Osteoblast (primary cell): ENCODE measurements at places on chromosomes 11 and 22. TPM values are rescaled to one million over a fixed set of nuclear protein-coding genes. Genes with fewer than 3 reads are reported as not detected.

The KRTAP5-2 gene
- not detected in 2 replicates for total RNA-seq

The KCNK4 gene
- 0.29 and 0.36 TPM in 2 replicates for total RNA-seq

The ADAMTS8 gene
- total RNA-seq = under 0.01 TPM in 1 of 2 replicates, not detected in the other

The C22orf31 gene
- total RNA-seq = not detected in 2 replicates

The ASPHD2 gene
- 3.2 and 6.2 TPM in 2 replicates for total RNA-seq

The CREB3L1 gene
- 30.1 and 33.3 TPM in 2 replicates for total RNA-seq

The ELFN2 gene
- under 0.01 and 0.29 TPM in 2 replicates for total RNA-seq

The SOX6 gene
- 3.2 and 3.3 TPM in 2 replicates for total RNA-seq

The ARHGEF17 gene
- 50.1 and 67.0 TPM in 2 replicates for total RNA-seq

DNA sequence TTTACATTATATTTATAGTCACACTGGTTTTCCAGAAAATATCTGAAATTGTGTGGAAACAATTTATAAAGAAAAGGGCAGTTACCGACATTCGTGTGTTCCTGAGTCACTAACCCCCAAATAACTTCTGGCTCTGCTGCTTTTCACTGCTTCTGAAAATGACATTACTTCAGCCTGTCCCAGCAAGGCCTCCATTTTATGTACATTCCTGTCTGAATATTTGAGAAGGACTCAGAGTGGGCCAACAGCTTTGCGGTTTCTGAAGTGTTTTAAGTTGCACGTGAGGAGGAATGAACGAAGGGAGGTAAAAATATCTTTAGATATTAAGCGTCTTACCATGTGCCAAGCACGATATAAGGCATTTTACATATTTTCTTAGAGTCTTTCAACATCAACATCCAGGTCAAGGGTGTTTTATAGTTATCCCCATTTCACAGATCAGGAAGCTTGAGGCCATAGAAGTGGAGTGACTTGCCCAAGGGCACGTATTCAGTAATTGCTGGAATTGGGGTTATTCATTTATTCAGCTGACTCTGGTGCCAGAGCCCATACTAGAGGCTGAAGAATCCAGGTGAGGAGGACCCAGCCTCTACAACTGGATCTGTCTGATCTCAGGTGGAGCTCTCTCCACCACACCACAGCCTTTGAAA is 30.8 kb upstream of the WNT11 start:
- no peak for DNase-seq

DNA sequence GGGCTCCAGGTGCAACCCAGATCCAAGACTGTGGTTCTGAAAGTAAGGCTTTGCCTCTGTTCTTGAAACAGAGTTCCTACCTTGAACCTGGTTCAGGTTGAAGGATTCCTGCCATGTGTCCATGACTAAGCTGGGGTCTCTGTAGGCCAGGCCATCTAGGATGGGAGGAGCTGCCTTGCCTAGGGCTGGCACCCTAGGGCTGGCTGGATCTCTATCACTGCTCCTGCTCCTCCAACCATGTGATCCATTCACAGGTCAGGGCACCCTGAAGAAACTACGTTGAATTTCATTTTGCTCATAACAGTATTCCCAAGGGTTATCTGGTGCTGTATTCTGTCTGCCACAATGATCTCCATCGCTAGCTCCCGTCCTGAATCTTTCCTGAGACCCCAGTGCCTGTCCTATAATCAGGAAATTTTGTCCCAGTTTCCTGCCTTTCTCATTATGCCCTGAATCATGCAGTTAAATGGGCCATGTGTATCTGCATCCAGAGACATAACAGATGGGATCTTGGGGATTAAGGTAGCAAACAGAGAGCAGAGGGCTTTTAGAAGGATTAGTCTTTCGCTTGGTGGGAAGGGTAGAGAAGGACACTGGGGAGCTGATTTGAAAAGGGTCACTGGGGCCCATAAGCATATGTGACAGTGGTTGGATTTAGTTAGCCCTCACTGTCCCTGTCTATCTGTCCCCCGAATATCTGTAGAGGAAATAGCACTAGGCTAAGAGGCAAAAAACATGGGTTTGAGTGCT is 98.2 kb upstream of the MTMR2 start:
- DNase-seq = no peak

- peak; percentile 91 for DNase-seq
These were observed 762 bp downstream of the CRELD2 start for GRCh38 chr22:49918911-49919881.

- DNase-seq = no peak
These were observed 434.5 kb upstream of the CCDC90B start for GRCh38 chr11:83720675-83721074.

DNA sequence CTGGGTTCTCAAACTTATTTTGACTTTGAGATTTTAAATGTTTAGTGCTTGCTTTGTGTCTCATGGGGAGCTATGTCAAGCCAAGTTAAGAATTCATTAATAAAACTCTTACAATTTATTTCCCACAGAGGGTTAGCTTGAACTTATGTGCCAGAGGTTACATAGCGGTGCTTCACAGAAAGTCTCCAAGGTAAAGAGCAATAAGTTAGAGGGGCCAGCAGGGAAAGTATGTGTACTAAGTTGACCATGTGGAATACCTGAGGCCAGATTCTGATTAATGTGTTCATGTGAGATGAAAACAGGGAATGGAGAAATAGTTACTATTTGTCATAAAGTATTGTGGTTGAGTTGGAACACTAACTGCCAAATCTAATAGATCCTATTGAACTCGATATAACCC is 149.3 kb downstream of the TMEM135 start:
- DNase-seq = no peak

DNA sequence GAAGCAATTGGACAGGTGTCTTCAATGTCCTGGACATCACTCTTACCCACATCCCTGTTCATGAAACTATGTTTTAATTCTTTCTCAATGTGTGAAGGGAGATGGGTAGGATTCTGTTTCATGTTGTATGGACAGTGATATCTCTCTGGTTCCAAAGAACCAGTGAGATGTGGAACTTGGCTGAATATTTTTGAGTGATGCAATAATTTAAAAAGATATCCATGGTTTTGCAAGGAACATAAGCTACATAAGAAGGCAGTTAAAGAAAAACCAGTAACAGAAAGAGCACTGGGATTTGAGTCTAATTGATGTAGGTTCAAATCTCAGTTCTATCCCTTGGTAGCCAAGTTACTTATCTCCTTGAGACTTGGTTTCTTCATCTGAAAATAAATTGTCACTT is 7.7 kb upstream of the ELF5 start:
- no peak for DNase-seq

GRCh38 chr11:115167456-115167855 is 336.8 kb downstream of the CADM1 start:
- no peak for DNase-seq

- no peak for DNase-seq
These were observed 148.2 kb downstream of the SPATA19 start for GRCh38 chr11:133697161-133697560.

DNA sequence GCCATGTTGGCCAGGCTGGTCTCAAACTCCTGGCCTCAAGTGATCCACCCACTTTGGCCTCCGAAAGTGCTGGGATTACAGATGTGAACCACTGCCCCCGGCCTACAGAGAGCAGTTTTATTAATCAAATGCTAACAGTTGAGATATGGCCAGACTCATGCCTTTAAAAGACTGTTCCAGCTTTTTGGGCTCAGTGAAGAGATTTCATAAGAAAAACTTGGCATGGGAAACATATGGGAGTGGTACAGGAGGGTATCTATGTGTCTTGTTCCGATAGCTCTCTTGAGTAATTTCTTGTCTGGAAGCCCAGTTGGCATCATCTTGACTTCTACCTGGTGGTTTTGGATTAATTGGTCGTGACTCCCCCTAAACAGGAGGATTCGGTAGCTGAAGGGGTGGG is 8.2 kb upstream of the SLC37A4 start:
- no peak for DNase-seq

GRCh38 chr11:8347978-8348377 is 84.3 kb upstream of the LMO1 start:
- DNase-seq = no peak

DNA sequence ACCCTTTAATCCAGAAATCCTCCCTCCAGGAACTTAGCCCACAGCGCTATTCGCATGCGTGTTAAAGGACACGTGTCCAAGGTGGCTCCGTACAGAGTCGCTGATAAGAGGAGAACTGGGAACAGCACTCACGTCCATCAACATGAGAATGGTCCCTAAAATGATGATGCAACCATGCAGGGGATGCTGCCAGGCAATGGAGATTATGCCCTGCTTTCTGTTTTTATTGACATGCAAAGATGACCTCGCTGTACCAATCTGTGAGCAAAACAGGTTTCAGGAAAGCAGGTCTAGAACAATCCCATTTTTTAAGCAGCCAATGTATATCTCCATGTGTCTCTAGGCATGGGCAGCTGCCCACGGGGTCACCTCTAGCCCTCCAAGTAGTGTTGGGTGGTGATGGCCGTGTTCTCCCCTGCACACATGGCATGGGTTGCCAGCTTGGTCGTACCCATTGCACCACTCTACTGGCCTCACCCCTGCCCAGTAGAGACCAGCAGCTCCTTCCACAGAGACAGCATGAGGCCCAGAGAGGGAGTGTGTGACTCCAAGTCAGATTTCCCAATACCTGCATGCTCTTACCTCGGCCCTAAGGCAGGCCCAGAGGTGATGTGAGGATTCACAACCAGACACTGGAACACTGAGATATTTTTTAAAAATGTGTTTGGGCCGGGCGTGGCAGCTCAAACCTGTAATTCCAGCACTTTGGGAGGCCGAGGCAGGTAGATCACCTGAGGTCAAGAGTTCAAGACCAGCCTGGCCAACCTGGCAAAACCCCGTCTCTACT is 68.3 kb upstream of the LINC01488 start:
- DNase-seq = peak; percentile 53

DNA sequence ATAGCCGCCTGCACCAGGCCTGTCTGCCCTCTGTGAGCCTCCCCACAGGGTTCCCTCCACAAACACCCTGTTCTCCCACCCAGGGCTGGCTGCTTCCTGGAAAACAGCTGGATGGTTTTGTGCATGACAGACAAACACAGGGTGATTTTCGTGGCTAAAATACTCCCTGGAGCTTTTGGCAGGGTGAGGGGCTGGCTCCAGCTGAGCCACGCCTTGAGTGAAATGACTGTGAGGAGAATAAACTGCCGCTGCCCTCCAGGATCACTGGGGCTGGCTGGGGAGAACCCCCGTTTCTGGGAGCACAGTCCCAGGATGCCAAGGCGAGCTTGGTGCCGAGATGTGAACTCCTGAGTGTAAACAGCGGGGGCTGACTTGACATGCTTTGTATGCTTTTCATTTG is 20.3 kb upstream of the PPP6R3 start:
- peak; percentile 56 for DNase-seq

DNA sequence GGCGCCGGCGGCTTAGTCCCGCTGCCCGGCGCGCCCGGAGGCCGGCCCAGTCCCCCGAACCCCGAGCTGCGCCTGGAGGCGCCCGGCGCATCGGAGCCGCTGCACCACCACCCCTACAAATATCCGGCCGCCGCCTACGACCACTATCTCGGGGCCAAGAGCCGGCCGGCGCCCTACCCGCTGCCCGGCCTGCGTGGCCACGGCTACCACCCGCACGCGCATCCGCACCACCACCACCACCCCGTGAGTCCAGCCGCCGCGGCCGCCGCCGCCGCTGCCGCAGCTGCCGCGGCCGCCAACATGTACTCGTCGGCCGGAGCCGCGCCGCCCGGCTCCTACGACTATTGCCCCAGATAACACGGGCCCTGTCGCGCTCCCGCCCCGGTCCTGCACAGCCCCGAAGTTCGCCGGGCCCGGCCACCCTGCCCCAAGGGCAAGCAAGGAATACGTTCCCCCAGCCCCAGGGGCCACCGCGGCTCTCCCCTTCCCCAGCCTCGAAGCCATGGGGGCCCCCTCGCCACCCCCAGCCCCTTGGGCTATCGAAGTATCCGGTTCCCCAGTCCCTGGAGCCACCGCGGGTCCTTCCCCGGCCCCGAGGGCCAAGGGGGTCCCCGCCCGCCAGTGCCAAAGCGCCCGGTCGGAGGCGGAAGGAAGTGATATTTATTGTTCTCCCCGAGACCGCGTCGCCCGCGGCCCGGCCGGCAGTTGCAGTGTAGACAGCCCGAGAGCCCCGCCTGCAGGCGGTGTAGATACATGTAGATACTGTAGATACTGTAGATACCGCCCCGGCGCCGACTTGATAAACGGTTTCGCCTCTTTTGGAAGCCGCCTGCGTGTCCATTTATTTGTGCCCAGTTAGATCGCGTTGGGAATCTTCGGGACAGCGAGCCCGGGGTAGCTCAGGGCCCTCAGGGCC is 6.2 kb downstream of the TBX1 start:
- no peak for DNase-seq

DNA sequence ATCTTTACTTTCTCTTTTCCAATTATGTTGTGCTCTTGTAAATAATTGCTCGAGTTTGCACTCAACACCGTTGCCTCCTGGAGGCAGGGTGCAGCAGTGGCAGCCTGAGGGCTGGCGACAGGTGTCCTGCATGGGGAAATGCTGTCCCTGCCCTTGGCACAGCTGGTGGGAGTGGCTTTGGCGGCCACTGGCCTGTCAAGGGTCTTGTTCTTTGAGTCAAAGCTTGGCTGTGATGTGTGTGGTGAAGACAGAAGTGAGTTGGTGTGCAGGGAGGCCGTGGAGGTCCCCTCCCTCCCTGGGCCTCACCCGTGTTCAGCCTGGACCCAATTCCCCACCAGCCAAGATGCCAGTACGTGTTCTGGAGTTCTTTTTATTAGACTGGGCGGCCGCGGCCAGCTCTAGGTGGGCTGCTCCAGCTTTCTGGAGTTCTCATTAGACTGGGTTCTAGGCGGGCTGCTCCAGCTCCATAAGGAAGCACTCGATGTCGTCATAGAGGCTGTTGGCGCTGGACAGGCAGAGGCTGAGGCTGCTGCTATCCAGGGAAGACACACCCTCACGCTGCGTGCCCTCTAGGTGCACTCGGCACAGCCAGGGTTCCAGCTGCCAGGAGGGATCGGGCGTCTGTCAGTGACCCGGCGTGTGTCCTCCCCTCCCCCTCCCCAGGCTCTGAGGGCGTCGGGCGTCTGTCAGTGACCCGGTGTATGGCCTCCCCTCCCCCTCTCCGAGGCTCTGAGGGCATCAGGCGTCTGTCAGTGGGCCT is 3.4 kb downstream of the IRF7 start:
- DNase-seq = peak; percentile 90

- peak; percentile 69 for DNase-seq
These were observed 115.8 kb upstream of the TMEM45B start for GRCh38 chr11:129699711-129700304.

GRCh38 chr22:39303358-39303757 is 16.1 kb downstream of the RPL3 start:
- peak; percentile 8 for DNase-seq

GRCh38 chr11:82546661-82547557 is 186.8 kb downstream of the FAM181B start:
- DNase-seq = no peak

DNA sequence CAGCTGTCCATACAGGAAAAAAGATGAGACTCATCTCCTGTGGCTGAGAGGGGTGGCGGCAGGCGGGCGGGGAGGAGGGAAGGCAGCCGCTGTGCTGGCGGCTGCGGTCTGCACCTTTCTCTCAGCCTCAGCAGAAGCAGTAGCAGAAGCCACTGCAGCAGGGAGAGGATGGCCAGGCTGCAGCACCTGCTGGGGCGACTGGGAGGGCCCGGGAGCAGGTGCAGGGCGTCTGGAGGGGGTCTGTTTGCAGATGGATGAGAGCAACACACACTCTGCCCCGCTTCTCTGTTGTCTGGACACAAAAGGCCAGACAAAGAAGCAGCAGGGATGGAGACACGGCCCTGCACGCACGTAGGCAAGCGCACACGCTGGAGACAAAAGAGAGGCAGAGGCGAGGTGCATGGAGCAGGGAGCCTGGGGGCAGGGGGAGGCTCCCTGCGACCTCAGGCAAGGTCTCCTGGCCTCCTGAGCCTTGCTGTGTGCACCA is 9.3 kb upstream of the MIAT start:
- DNase-seq = no peak

GRCh38 chr11:65620666-65621065 is 5.1 kb downstream of the PCNX3 start:
- DNase-seq = no peak
